ENCODE measurements at places on chromosomes 3 and 15.
A peak's percentile ranks its signal among the peaks of the same experiment; 100 is the strongest.

DNA sequence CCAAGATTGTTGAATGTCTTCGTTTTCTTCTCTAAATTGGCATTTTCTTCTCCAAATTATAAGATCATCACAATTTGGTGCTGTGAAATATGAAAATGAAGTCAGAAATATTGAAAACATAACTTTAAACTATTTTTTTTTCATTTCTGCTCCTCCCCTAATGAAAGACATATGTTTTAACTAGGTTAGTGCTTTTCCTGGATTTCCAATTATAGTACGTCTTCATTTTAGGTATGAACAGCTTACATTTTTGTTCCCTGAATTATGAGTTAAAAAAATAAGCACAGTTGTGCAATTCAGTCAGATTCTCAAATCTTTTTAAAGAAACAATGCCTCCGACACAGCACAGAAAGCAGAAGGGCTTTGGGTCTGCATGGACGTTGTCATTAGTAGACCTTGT lies 83.5 kb upstream of the CFAP20DC start:
- DNase-seq, result no peak

GRCh38 chr15:41798607-41799487 lies 24.6 kb downstream of the MAPKBP1 start:
- DNase-seq, result peak; percentile 39

- no peak for DNase-seq
These were observed 81.9 kb upstream of the ZNF280D start for GRCh38 chr15:56815247-56815646.

GRCh38 chr3:10875914-10876313 lies 59.9 kb downstream of the SLC6A11 start:
- DNase-seq, result no peak

DNA sequence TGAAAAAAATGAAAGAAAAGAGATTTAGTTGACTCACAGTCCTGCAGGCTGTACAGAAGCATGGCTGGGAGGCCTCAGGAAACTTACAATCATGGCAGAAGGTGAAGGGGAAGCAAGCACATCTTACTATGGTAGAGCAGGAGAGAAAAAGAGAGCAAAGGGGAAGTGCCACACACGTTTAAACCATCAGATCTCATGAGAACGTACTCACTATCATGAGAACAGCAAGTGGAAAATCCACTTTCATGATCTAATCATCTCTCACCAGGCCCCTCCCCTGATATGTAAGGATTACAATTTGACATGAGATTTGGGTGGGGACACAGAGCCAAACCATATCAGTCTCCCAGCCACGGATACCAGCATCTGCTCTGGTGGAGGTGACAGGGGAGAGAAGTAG lies 50.8 kb upstream of the CPOX start:
- DNase-seq, result no peak

DNA sequence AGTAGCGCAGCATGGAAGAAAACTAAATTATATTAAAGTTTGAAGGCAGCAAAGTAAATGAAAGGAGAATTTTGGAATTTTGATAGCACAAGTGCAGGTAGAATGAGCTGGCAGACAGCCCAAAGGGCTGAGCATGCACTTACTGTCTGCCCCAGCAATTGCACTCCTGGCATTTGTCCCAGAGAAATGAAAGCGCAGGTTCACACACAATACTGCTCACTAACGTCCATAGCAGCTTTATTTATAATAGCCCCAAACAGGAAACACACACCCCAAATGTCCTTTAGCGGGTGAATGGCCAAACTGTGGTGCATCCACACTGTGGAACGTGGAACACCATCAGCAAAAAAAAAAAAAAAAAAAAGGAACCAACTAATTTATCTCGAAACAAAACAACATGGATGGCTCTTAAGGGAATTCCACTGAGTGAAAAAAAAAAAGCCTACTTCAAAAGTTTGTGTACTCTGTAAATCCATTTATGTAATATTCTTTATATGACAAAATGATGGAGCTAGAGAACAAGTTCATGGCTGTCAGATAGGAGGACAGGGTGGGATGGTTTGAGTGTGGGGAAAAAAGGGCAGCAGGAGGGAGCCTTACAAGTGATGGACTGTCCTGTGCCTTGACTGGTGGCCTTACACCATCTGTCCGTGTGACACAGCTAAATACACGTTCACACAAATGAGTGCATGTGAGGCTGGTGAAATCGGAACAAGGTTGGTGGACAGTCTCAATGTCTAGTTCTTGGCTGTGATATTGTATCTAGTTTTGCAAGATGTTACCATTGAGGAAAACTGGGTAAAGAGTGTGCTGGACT lies 6.0 kb upstream of the TM2D3 start:
- no peak for DNase-seq

DNA sequence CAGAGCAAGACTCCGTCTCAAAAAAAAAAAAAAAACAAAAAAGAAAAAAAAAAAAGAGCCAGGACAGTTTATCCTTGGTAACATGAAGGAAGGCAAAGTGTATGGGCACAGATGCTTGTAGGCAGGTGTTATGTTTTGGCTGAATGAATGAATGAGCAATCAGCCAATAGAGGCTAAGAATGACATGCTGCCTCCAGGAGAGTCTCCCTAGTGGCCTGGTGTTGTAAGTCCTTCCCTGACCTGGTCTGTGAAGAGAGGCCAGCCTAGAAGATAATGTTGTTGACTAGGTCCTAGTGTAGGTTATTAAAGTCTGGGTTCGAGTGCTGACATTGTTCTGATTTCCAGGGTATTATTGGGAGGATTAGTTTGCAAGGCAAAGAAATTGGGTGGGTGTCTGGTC lies 24.9 kb downstream of the GYG1 start:
- DNase-seq, result no peak

GRCh38 chr3:180828001-180828720 lies 84.3 kb upstream of the FXR1 start:
- DNase-seq, result no peak
